NCI-H2107 (cell line): ENCODE measurements at places on chromosomes 16 and 17.
A peak's percentile ranks its signal among the peaks of the same experiment; 100 is the strongest.

DNA sequence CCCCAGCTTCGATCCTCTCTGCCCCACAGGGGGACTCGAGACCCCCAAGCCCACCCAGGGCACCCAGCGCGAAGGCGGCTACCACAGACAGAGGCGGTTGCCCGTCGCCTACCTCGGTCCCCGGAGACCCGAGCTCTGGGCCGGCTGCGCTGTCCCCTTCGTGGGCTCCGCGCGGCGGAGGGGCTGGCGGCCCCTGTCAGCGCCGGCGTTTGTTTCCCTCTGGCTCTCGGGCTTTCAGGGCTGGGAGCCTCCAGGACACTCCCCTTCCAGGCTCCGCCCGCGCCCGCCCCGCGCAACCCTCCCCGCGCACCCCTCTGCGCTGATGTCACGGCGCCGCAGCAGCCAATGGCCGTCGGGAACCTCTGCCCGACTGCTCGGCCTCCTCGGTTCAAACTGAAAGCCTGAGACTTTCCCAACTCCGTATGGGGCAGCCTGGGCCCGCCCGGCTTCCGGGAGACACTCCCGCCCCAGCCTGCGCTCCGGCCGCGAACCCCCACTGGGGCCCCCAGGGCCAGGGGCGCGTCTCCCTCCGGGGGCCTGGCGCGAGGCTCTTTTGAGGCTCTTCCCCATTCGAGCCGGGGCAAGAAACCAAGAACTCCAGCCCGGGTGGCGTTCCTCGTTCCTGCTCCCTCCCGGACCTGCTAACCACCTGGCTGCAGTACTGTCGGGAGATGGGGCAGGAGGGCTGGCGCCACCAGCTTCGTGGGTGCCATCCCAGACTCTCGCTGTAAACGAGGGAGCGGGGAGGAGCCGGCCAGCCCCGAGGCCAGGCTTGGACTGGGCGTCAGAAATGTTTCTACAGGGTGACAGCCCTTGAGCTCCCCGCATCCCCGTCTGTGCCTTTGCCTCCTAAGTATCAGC lies at the start of gene CDC42EP4:
Gene CDC42EP4, minus strand, starts transcription at position 221 of the 861 bp plus-strand sequence. CDS start 25,501 bp downstream, outside the sequence.
- peak; percentile 87 for DNase-seq

DNA sequence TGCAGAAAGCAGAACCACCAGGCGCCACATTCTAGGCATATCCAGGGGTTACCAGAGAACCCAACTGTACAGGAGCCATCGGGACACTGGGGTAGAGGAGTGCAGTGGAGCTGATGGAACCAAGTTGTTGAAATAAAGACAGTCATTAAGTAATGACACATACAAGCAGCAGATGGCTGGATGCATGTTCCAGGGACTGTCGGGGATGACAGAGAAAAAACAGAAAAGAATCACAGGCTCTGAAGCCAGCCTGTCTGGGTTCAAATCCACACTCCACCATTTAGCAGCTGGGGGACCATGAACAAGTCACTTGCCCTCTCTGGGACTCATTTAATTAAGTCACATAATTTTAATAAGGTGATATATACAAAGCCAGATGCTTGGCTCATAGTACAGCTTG lies 117.1 kb downstream of the ZNF423 start:
- no peak for DNase-seq

GRCh38 chr17:58513965-58514769 lies at the start of gene MTMR4:
Gene MTMR4 (minus strand): TSS chr17:58514638. CDS start chr17:58514407, 231 bp downstream.
- peak; percentile 69 for DNase-seq

GRCh38 chr16:9929313-9929712 lies 252.9 kb downstream of the GRIN2A start:
- no peak for DNase-seq

DNA sequence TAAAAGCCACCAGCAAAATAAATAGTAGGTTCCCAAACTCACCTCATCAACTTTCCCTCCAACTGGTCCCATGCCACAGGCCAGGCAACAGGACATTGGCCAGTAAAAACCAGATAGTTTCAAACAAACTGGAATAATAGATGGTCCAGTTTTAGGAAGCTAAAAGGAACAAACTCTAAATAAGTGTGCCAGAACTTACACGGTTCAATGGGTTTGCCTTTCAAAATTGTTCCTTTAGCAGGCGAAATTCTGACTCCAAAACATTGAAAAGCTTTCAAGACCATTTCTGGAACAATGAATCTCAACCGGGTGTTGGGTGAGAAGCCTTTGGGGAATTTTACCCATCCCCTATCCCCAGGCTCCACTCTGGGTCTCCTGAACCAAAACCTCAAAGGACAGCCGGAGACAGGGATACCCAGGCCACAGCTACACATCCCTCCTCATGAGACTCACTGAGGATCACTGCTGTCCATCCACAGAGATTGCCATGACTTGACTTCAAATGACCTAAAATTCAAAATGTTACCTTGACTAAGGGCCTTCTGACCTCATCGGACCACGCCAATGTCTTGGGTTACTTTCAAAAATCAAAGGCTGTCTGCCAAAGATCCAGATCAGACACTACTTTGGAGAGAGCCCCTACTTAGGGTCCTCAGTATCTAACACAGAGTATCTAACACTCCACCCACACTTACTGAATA lies 13.0 kb downstream of the AXIN2 start:
- DNase-seq, result no peak

GRCh38 chr17:40157973-40158372 lies 17.6 kb downstream of the CASC3 start:
- DNase-seq, result no peak

DNA sequence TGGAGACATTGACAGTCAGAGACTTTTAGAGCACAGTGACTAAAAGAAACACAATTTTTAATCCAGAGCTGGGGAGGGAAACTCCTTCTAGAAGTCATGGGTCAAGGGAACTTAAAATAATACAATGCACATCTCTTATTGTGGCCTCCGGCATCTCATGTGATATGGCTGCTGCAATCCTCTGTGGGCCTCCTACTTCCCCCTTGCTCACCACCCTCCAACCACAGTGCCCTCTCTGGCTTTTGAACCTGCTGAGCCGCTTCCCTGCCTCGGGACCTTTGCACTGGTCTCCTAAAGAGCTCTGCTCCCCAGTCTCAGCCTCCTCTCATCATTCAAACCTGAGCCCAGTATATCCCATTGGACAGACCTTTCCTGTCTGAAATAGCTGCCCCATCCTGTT lies 47.6 kb downstream of the HS3ST2 start:
- no peak for DNase-seq

GRCh38 chr17:65154770-65155589 lies 17.8 kb downstream of the RGS9 start:
- no peak for DNase-seq

- no peak for DNase-seq
These were observed 35.1 kb upstream of the IL21R start for GRCh38 chr16:27366687-27367460.
